Activated naive CD4-positive, alpha-beta T cell treated with anti-CD3 and anti-CD28 coated beads for 36 hours (primary cell): ENCODE measurements at places on chromosomes 7 and 10.

GRCh38 chr10:49418328-49418727, 22.4 kb upstream of the DRGX start:
- DNase-seq, result no peak

DNA sequence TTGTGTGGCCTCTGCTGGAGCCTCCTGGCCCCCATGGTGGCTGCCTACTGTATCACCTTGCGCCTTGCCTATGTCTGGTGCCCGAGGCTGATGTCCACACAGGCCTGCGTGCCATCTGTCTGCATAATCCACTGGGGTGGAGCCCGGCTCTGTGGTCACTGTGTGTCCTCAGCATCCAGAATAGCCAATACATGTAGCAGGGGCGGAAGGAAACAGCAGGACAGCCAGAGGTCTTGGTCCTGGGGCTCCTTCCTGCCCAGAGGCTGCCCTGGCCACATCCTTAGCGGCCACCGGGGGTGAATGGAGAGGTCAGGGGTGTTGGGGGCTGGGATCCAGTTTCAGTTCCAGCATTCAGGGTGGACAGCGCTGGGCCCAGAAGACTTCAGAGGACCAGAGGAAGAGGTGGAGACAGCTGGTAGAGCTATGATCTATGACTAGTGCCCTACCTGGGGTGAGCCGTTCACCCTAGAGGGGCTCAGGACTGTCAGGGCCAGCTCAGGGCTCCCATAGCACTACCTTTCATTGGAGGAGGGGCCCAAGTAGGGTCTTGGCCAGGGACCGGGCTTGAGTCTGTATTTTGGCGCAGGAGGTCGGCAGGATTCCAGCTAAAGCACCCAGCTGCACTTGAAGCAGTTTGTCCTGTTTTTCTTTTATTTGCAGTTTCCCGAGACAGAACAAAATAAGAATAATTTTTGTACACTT, 15.9 kb downstream of the YKT6 start:
- DNase-seq, result no peak

- DNase-seq, result peak; percentile 76
Measured at GRCh38 chr10:31770307-31770902, 158.2 kb downstream of the ARHGAP12 start.

GRCh38 chr10:69957886-69958555, 94.6 kb upstream of the MACROH2A2 start:
- peak; percentile 40 for DNase-seq

DNA sequence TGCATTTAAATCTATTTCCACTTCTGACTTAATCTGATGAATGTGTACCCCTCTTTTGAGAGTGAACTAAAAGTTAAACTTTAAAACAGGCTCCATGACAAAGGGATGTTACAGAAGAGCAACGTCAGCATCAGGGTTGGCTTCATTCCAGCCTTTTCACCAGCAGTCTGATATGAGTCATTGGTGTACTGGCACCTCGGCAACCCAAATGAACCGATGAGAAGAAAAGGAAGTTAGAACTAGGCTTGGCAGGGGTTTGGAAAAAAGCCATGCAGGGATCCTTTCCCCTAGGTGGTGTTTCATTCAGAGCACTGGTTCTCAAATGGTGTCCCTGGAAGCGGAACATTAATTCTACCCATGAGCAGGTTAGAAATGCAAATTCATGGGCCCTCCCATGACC, 53.6 kb downstream of the SEC61G start:
- no peak for DNase-seq

GRCh38 chr7:100127866-100128636, 1.3 kb downstream of the MBLAC1 start:
- peak; percentile 28 for DNase-seq

DNA sequence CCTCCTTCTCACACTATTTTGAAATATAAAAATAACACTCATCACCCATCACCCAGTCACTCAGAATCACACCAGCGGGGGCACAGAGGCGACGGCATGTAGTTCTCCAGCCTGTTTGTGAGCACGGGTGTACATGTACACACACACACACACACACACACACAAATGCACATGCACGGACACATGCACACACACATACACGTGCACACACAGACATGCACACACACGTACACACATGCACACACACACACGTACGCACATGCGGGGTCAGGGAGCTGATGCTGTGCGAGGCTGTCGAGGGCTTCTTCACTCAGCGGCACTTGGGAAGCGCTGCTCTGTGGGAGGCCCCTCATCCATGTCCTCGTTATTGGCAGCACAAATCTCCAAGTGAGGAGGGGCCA, 178.8 kb downstream of the ELFN1 start:
- DNase-seq, result no peak

GRCh38 chr7:47795631-47796030, 152.6 kb downstream of the PKD1L1 start:
- DNase-seq, result no peak

DNA sequence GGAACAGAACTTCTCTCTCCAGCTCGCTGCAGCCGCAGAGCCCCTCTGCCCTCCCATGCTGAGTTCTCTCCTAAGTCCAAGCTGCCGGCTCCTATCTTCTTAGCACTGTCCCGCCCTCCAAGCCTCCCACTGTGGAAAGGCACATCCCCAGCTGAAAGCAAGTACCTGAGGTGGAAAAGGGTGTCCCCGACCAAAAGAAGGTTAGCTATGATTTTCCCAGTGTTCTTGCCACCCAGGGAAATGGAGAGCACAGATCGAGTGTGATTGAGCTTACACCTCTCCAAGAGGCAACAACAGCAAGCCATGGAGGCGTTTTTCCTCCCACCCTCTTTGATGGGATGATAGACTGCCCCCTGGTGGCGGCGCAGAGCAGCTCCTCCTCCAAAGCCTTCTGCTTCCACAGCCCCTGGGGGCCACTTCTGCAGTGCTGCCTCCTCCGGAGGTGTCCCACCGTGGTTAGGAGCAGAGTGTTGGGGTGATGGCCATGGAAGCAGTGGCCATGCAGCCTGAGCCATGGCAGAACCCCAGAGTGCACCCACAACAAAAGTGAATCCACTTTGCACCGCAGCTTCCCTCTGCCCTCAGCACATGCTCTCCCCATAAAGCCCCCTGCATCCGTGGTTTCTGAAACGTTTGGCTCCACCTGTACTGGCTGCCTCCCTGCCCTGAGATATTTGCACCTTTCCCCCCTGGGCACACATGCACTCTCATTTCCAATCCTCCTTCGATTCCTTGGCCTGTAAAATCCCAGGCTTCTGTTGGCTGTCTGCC, 143.1 kb upstream of the STK17A start:
- peak; percentile 72 for DNase-seq

GRCh38 chr7:19815546-19815945, 42.1 kb upstream of the TMEM196 start:
- DNase-seq, result no peak

- DNase-seq, result no peak
Measured at GRCh38 chr10:128116851-128117615, 9.2 kb downstream of the MKI67 start.

DNA sequence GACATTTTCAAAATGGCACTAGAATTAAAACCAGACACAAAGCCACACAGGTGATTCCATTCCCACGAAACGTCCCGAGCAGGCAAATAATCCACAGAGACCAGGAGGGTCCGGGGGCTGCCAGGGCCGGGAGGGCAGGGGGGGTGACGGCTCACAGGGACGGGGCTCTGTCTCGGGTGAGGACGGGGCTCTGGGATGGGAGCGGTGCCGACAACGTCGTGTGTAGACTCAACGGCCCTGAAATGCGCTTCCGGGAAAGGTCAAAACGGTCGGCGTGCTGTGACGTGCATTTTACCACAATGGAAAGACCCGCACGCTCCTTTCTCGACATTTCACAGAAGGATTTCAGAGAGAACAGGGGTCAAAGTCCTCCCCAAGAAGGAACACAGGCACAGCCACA, 63.3 kb upstream of the PDGFA start:
- no peak for DNase-seq

DNA sequence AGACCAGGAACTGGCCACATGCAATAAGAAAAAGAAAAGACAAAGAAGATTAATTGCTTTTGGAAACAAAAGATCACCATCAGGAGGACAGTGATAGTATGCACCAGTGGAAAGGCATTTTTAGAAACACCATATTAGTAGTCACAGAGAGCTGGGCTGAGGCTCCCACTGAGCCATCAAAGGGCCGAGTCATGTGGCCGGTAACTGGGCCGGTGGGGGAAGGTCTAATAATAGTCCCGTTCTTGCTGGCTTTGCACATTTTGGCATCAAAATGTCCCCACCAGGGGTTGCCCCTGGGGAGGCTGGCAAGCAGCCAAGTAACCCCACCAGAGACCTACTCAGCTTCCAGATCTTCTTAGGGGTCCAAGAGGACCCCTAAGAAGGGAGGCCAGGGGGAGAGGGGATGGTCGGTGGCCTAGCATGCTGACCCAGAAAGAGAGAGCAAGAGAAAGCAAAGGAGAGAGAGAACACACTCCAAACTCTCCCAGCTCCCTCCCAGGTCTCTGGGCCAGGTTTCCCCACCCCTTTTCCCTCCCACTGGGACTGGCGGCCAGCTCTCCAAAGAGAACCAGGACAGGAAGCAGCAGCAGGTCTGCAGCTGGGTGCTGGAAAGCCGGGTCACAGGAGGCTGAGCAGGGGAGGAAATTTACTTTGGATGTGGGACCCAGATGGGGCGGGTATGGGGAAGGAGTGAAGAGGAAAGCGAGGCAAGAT, 70.2 kb upstream of the FGFR2 start:
- no peak for DNase-seq

- no peak for DNase-seq
Measured at GRCh38 chr10:66792441-66792840, 133.4 kb upstream of the LRRTM3 start.

DNA sequence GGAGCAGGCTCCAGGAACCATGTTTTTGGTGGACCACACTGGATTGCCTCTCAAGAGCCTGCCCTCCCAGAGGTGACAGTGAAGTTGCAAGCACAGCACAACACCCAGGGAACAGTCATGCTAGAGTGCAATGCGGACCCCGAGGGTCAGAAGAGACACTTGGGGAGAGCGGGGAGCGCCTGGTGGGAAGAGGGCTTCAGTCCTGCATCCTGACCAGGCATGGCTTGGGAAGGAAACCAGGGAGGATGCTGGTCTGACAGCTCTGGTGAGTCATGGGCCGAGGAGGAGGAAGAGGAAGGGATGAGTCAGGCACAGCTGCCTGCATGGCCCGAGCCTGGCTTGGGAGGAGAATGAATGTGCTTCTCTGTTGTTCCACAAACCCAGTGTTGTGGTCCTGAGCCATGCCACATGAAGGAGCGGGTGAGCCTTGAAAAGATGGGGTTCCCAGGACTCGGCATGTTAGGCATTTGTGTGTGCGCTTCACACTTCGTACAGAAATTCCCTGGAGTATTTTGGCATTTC, 29.5 kb upstream of the ANKRD2 start:
- DNase-seq, result peak; percentile 86

GRCh38 chr7:80781146-80781545, 137.7 kb downstream of the SEMA3C start:
- DNase-seq, result no peak
